ENCODE measurements at places on chromosomes 2 and 18.

GRCh38 chr18:25825056-25825455 is 265.4 kb downstream of the SS18 start:
- no peak for DNase-seq

DNA sequence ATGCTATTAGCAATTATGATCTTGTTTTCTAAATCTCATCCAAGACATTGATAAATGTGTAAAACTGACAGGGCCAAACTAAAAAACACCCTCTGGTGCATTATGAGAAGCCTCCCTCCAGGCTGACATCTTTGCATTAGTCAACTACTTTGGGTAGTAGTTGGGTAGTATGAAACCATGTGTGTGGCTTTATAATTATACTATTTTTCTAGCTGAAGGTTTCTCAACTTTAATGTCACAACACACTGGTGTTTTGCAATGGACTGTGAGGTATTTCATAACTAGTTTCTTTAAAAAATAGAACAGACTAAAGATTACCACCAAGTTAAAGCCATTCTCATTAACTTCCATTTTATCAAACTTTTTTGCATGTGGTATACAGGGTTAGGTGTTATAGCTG is 73.1 kb upstream of the RBMS1 start:
- peak; percentile 78 for DNase-seq

GRCh38 chr2:150531591-150531990 is 44.1 kb upstream of the RND3 start:
- DNase-seq: no peak

DNA sequence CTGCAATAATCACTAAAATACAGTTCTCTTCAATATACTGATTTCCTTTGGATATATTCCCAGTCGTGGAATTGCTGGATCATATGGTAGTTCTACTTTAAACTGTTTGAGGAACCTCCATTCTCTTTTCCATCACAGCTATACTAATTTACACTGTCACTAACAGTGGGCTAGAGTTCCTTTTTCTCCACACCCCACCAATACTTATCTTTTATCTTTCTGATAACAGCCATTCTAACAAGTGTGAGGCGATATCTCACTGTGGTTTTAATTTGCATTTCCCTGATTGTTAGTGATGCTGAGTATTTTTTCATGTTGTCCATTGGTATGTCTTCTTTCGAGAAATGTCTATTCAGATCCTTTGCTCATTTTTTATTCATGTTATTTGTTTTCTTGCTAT is 68.4 kb downstream of the CERKL start:
- DNase-seq: no peak

- no peak for DNase-seq
These were observed 858.5 kb upstream of the PIK3C3 start for GRCh38 chr18:41096504-41096903.

Data from HL-60 (cell line).